ENCODE measurements at places on chromosomes 12 and 14. TPM values are rescaled to one million over a fixed set of nuclear protein-coding genes. Genes with fewer than 3 reads are reported as not detected.

Gene KIF26A
- total RNA-seq, result not detected

Gene SERPINA6
- not detected for total RNA-seq

Gene ATL1
- total RNA-seq, result 7.4 TPM

Gene NTS
- total RNA-seq, result not detected

- no peak for DNase-seq
Measured at GRCh38 chr12:41122894-41123293, 65.2 kb upstream of the PDZRN4 start.

GRCh38 chr12:131861261-131862083, 33.0 kb upstream of the ULK1 start:
- DNase-seq, result no peak

DNA sequence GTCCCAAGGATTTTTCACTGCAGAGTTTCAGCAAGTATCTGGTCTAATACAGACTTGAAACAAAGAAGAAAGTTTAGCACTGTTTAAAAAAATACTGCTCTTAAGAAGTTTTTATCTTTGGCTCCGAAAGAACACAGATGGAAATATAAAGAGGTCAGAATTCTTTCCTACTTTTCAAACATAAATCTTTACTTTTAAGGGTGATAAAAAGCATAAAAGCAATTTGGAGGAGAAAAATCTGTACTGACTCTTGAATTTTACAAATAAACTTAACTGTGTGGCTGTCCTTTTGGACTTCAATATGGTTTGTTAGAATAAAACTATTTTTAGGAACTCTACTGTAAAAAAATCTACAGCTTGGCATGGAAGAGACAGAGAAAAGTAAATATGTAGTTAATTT, 27.6 kb upstream of the ISM2 start:
- DNase-seq, result no peak

DNA sequence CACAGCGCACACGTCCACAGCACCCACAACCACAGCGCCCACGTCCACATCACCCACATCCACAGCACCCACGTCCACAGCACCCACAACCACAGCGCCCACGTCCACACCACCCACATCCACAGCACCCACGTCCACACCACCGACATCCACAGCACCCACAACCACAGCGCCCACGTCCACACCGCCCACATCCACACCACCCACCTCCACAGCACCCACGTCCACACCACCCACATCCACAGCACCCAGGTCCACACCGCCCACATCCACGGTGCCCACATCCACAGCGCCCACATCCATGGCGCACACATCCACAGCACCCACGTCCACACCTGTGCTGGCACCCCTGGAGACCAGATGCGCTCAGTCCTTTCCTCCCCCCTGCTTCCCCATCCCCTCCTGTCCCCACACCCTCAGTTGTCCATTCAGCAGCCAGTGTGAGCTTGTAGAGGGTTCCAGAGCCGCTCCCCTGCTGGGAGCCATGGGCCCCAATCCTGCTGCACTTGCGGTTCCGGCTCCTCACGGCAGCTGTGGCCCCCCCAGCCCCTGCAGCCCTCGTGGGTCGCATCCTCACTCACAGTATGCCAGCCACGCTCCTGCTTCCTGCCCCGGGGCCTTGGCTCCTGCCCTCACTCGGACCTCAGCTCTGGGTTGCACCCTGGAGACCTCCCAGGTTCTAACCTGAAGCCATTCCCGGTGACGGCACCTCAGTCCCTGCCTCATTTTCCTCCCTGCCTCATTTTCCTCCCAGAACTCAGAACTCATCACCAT, 37.8 kb downstream of the GALNT9 start:
- DNase-seq, result no peak

DNA sequence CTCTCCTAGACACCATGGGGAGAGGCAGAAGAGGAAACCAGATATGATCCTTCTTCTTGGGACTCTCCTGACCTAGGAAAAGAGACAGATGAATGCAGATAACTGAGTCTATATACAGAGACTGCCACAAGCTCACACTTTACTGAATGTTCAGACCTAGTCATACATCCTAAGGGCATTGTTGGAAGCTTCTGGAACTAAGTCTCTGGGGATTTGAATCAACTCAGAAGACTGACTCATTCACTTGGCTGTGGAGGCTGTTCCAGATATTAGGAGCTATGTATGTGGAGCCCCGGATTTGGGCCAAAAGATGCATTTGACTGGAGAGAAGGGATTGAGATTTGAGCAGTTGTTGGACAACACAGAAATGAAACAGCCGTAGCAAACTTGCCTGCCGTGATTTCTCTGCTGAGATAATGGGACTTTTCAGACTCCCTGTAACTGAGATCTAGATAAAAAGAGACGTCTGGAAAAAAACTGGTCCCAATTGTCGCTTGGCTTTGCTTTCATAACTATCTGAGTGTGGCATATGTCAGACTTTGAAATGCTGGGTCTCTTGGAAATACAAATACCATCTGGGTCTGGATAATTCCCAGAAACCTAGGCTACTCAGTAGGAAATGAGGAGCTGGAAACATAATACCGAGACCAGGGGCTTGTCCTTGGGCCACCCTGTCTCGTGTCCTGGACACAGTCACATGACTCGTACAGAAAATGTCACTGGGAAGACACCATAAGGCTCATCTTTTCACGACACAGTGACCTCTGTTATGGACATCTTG, 396.8 kb downstream of the NUAK1 start:
- DNase-seq, result peak; percentile 57

- peak; percentile 55 for DNase-seq
Measured at GRCh38 chr12:132327336-132328171, 1.8 kb downstream of the GALNT9 start.

GRCh38 chr12:42458575-42458974, 131.0 kb downstream of the PRICKLE1 start:
- no peak for DNase-seq

DNA sequence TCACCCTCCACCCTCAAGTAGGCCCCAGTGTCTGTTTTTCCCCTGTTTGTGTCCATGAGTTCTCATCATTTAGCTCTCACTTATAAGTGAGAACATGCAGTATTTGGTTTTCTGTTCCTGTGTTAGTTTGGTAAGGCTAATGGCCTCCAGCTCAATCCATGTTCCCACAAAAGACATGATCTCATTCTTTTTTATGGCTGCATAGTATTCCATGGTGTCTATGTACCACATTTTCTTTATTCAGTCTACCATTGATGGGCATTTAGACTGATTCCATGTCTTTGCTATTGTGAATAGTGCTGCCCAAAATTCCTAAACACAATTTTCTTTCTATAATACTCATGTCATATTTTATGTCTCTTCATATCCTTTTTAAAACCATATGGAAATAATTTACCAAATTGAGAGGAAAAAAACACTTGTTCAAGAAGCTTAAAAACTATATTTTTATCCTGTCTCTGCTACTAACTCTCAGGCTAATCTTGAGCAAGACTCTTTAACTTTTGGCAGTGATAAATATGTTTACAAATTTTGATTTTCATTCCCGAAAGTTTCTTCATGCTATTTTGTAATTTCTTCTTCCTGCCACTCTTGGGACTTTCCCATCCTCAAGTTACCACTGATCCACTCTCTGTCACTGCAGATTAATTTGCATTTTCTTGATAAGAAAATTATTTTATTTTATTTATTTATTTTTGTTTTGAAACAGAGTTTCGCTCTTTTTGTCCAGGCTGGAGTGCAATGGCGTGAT, 28.0 kb upstream of the OSBPL8 start:
- no peak for DNase-seq

- no peak for DNase-seq
Measured at GRCh38 chr12:113302886-113303640, 31.8 kb downstream of the SLC8B1 start.

GRCh38 chr12:113165521-113166450, 16.3 kb downstream of the CFAP73 start:
- DNase-seq, result no peak

- DNase-seq, result no peak
Measured at GRCh38 chr12:57874166-57875108, 27.9 kb upstream of the CTDSP2 start.

DNA sequence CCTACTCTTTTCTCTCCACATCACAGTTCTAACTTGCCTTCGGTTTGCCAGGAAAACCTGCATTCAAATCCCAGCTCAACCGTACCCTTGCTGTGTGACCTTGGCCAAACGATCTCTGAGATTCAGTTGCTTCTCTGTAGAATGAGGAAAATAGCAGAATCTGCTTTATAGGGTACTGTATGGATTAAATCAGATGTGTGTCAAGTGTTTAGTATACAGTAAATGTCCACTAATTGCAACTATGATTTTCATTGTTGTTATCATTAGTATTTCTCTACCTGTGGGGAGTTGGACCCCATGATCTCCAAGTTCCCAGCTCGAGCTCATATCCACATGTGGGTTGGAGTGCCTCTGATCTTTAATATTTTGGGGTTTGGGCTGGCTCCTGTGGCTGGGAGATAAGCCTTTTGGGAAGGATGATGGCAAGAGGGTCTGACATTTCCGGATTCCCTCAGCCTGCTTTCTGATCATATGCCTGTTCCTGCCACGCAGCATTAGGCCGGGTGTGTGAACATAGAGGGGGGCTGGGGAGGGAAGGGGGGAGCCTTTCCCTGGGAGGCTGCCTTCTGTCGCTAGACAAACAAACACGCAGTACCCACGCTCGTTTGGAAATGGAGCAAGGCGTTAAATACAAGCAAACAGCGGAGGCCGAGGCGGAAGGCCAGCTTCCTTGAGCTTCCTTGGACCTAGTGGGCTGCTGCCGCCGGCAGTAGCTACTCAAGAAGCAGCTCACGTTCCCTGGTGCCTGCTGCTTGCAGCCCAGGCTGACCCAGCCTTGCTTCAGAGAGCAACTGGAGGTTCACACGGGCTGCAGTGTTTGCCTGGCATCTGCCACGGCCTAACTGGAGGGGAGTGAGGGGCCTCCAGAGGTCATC, 213.5 kb upstream of the LHX5 start:
- DNase-seq, result no peak

GRCh38 chr12:115129727-115130126, 445.8 kb upstream of the TBX3 start:
- no peak for DNase-seq

DNA sequence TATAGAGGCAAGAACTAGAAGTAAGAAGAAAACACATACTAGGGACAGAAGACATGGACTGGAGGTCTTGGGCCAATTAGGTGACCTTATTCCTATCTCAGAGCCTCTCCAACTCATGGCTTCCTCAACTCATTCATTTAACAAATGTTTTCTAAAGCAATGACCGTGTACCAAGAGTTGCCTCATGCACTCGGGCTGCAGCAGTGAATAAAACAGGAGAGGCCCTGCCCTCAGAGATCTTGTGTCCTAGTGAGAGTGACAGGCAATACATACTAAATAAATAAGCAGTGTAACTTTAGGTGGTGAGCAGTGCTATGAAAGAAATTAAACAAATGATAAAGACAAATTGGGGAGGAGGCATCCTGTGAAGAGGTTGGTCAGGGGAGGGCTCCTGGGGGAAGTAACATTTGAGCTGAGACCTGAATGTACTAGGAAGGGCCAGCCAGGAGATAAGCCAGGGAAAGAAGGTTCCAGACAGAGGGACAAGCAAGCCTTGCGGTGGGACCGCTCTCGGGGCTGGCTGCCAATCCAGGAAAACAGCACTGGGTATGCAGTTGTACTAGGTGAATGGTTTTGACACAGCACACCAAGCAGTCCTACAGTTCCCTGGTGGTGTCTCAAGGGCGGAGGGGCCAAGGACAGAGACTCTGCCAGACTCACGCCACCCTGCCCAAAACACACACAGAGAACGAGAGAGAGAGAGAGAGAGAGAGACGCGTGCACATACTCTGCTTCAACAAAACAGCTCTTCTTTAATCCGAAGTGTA, 1.3 kb downstream of the NINJ2 start:
- DNase-seq, result no peak

DNA sequence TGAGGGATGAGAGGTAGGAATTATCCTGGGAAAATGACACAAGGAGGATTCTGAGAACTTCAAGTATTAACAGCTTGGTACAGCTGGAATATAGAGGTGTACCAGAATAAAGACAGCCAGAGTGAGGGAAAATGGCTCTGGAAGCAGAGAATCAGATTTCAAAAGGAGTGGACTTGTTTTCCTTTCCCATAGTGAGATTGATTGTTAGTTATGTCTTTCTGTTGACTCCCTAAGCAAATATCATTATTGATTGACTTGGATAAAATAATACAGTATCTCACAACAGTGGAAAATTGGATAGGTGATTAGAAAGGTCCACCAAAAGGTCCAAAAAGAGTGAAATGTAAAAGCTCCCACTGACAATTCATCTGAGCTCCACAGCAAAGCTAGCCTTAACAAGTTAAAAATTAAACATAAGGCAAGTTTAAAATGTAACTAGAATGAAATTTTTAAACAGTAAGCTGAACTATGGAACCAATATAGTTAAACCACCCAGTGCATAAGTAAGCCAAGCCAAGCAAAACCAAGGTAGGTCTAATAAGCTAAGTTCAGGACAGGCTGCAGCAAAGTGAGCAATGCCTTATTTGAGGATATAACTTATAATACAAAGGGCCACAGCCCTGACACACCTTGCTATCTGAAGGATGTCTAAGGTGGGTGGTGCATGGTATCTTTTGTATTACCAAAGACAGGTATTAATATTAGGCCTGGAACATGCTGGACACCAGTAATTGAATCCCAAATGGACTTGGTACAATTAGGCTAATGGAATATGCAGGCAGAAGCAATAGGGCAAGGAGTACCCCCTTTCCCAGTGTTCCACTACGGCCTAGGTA, 21.8 kb downstream of the ENTPD5 start:
- no peak for DNase-seq

DNA sequence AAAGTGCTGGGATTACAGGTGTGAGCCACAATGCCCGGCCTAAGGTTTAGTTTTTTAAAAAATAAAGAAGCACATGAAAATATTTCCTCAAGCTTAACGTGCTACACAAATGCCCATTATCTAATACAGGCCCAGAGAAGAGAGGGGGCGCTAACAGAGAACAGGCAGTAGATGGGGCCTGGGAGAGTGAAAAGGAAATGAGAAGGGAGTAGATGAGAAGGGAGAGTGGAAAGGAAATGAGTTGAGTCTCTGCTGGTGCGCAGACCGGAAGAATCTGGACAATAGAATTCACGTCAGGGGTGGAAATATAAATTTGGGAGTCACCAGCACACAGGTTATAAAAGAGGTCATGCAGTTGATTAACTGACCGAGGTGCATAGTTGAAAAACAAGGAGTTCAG, 10.7 kb downstream of the PXN start:
- DNase-seq, result no peak

- DNase-seq, result no peak
Measured at GRCh38 chr14:54322701-54323337, 74.0 kb upstream of the CDKN3 start.

GRCh38 chr12:79375050-79375449, 315.7 kb downstream of the PAWR start:
- no peak for DNase-seq

- no peak for DNase-seq
Measured at GRCh38 chr14:75113932-75114539, 12.8 kb downstream of the NEK9 start.

- DNase-seq, result no peak
Measured at GRCh38 chr12:24500831-24501230, 448.1 kb downstream of the BCAT1 start.

Measured in myocyte (in vitro differentiated cells).